ENCODE measurements at places on chromosomes 11 and 22. TPM values are rescaled to one million over a fixed set of nuclear protein-coding genes. Genes with fewer than 3 reads are reported as not detected.

GRCh38 chr11:128187377-128187776 lies 400.0 kb downstream of the ETS1 start:
- DNase-seq = no peak

- no peak for DNase-seq
Measured at GRCh38 chr11:59076876-59077571, 9.1 kb upstream of the GLYATL1B start.

GRCh38 chr22:49350441-49351121 lies 477.1 kb downstream of the BRD1 start:
- DNase-seq = no peak

Gene CNTF
- 0.10 TPM for polyA plus RNA-seq

Gene KRTAP5-10
- polyA plus RNA-seq = not detected

Measured in naive thymus-derived CD4-positive, alpha-beta T cell (primary cell).